ENCODE measurements at places on chromosomes 1 and 21. TPM values are rescaled to one million over a fixed set of nuclear protein-coding genes. Genes with fewer than 3 reads are reported as not detected.

C1orf52 gene
- total RNA-seq = 7.4 TPM

DPT gene
- 64.0 TPM for total RNA-seq

LORICRIN gene
- total RNA-seq = not detected

PKLR gene
- total RNA-seq = 0.40 TPM

MTARC1 gene
- total RNA-seq = 16.8 TPM

RIPPLY3 gene
- 0.27 TPM for total RNA-seq

GRCh38 chr1:58045094-58045705, 501.3 kb downstream of the OMA1 start:
- DNase-seq = no peak

GRCh38 chr1:58155418-58156123, 391.0 kb downstream of the OMA1 start:
- no peak for DNase-seq

GRCh38 chr1:188166654-188167053, 1337.9 kb downstream of the PLA2G4A start:
- no peak for DNase-seq

GRCh38 chr21:36171741-36172331, 15.2 kb downstream of the DOP1B start:
- DNase-seq = no peak
